ENCODE measurements at places on chromosomes 1 and 21.

DNA sequence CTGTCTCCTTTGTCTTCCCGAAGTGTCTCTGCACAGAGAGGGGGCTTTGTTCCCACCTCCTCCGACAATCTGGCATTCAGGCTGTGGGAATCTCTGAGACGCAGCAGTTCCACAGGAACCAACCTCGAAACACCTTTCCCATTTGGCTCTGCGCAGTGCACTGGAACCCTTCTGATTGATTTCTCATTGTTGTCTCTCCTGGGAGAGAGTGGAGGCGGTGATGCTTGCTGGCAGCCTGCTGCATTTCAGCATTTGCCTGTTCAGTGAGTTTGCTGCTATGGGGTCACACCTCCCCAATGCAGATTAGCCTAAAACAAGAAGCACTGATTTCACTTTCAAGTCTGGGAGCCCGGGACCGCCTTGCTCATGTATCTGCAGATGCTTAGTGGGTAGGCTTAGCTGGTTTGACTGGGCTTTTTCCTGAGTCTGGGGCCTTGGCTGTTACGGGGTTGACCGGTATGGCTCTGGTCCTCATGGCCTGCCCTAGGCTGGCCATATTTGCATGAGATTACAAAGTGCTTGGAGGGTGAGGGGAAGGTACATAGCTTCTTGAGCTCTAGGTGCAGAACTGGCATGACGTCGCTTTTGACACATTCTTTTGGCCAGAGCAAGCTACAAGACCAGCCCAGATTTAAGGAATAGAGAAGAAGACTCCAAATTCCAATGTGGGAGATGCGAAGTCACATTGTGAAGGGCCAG, 695.3 kb downstream of the PTPRU start:
- DNase-seq = no peak

DNA sequence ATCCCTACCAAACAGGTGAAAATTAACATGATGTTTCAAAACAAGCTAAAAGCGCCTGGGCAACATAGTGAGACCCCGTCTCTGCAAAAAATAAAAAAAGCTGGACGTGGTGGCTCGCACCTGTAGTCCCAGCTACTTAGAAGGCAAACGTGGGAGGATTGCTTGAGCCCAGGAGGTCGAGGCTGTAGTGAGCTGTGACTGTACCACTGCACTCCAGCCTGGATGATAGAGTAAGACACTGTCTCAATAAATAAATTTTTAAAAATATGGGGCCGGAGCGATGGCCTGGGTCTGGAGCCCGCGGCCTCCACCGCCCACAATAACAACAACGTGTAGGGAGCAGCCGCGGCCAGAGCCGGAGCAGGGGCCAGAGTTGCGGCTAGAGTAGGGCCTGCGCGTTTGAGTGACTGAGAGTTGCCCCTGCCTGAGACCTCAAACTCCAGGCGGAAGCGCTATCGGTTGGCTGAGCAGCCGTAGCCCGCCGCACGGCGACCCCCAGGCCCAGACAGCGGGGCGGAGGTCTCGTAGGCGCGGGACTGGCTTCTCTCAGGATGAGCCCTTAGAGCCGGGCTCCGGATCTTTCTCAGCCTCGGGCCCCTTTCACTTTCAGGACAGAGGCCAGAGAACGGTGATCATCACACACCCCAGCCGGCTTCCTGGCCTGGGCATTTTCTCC, 41.4 kb downstream of the ZMYM1 start:
- no peak for DNase-seq

GRCh38 chr1:225541383-225541782, 111.5 kb downstream of the ENAH start:
- no peak for DNase-seq

GRCh38 chr1:226628612-226629155, 80.1 kb downstream of the STUM start:
- DNase-seq = peak; percentile 5

- no peak for DNase-seq
Measured at GRCh38 chr1:161017756-161018630, 3.0 kb downstream of the F11R start.
